ENCODE measurements at places on chromosomes 5 and 9.

DNA sequence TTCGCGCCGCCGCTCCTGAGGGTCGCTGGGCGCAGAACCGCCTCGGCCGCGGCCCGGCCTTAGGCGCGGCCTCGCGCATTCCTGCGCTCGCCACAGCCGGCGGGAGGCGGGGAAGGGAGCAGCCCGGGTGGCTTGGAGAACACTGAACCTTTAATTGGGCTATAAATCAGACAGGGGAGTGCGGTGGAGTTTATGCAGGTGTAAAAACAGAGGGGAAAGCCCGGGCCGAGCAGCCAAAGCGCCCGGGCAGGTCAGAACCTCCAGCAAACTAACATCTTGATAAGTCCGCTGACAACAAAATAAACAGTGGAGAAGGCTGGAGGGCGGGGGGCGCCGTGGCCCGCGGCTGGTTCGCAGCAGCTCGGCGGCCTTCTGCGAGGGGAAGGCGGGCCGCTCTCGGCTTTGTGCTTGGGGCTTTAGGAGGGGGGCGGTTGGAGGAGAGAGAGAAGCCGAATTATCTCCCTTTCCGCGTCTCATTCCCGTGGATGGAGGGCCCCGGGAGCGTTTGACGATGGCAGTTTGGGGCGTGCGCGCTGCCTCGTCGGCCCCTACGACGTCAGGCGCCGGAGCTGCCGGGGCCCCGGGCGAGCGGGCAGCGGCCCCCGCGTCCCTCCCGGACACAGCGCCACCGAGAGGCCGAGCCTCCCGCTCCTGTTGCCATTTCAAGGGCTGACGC lies 11.3 kb downstream of the FOXD1 start:
- DNase-seq, result no peak

DNA sequence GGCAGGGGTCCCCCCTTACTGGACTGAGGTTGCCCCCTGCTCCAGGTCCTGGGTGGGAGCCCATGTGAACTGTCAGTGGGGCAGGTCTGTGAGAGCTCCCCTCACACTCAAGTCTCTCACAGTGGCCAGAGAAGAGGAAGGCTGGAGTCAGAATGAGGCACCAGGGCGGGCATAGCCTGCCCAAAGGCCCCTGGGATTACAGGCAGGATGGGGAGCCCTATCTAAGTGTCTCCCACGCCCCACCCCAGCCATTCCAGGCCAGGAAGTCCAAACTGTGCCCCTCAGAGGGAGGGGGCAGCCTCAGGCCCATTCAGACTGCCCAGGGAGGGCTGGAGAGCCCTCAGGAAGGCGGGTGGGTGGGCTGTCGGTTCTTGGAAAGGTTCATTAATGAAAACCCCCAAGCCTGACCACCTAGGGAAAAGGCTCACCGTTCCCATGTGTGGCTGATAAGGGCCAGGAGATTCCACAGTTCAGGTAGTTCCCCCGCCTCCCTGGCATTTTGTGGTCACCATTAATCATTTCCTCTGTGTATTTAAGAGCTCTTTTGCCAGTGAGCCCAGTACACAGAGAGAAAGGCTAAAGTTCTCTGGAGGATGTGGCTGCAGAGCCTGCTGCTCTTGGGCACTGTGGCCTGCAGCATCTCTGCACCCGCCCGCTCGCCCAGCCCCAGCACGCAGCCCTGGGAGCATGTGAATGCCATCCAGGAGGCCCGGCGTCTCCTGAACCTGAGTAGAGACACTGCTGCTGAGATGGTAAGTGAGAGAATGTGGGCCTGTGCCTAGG lies at the start of gene CSF2:
Gene CSF2 (plus strand): TSS at position 559 of the 783 bp plus-strand sequence. CDS start 35 bp downstream, at position 594.
- DNase-seq, result no peak

DNA sequence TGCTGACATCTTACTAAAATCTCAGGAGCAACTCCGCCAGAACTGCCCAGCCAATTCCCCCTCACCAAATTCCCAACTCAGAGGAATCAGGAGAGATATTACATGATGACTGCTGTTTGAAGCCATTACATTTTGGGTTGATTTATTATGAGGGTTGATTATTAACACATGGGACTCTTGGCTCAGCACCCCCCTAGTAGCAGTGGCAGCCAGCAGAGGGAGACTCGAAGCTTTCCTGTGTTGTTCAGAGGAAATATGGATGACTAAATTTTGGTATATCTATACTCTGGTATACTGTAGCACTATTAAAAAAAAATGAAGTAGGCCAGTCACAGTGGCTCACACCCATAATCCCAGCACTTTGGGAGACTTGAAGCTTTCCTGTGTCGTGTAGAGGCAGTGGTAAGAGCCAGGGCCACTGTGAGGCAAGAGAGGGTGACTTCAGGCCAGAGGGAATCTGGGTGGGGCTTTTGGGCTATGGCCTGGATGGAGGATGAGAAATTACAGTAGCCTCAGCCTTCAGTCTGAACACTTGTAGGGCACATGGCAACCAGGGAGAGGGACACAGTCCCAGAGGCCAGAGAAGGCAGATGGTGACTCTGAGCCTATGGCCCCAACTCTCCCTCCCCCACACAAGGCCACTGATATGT lies 111.4 kb downstream of the LHX2 start:
- DNase-seq, result no peak

DNA sequence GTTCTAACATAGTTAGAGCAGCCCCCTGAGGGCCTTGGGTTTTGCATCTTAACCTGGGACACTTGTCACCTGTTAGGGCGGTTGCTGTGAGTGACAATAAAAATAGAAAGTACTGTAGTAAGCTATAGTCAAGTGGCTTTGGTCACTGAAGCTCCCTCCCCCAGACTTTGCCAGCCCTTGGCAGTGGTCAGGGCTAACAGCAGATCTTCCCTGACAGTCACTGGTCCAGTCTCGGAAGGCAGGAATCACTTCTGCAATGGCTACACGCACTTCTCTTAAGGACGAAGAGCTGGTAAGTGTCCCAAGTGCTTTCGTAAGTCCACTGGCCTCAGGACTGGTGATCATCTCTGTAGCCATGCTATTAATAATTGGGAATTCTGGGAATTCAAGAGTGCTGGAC lies 115.0 kb upstream of the RUSC2 start:
- no peak for DNase-seq

DNA sequence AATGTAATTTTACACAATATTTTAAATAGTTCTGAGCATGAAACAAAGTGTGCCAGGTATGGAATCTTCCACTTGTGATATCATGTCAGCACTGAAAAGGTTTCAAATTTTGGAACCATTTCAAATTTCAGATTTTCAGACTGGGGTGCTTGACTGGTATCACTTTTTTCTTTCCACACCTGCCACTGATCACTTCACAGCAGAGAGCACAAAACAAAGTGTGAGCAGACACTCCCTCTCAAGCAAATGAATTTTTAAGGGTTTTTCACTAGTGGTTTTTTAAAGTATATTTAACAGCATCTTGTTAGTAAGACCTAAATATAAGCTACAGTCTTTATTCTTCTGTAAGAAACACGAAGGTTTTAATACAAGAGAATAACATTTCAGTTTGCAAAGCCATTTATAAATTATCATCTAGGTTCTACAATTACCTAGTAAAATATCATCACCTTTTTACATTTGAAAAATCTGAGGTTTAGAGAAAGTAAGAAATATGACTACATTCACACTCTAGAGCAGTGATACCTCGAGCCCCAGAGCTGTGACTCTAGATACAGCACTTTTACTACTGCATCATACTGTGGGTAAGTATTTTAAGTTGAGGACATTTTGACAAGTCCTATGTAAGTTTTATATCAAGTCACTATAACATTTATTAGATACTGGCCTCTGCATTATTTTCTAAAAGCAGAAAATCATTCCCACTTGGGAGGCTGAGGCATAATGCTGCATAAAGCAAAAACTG lies 14.6 kb downstream of the GOLPH3 start:
- DNase-seq, result no peak

DNA sequence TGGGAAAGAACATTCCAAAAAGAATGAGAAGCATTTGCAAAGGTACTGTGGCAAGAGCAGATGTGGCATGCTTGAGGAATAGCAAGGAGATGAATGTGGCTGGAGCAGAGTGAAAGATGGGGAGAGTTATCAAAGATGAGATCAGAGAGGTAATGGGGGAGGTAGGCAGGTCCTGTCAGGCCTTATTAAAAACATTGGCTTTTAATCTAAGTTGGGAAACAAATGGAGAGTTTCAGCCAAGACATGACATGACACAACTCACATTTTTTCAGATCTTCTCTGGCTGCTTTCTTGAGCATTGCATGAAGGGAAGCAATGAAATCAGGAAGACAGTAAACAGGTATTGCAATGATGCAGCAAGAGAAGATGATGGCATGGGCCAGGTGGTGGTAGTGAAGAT lies 120.3 kb downstream of the MUSK start:
- no peak for DNase-seq

GRCh38 chr5:91146230-91146629 lies 236.9 kb downstream of the ARRDC3 start:
- DNase-seq, result no peak

DNA sequence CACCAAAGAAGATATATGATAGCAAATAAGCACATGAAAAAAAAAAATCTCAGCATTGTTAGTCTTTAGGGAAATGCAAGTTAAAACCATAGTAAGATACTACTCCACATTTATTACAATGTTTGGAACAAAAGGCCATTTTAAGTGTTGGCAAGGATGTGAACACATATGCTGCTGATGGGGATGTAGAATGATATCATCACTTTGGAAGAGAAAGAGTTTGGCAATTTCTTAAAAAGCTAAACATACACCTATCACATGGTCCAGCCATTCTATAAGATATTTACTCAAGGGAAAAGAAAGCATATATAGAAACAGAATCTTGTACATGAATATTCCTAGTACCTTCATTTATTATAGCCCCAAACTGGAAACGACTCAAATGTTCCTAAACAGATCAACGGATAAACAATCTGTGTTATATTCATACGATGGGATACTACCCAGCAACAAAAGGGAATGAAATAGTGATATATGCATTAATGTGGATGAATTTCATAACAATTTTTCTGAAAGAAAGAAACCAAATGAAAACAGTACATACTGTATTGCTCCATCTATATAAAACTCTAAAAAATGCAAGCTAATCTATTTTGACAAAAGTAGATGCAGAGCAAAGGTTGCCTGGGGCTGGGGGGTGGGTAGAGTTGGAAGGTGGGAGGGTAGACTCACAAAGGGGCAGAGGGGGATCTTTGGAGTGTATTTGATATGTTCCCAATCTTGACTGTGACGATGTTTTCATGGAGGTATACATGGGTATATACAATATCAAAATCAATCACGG lies 45.7 kb upstream of the SMAD5 start:
- DNase-seq, result no peak

GRCh38 chr5:23274171-23274570 lies 233.2 kb upstream of the PRDM9 start:
- DNase-seq, result no peak

GRCh38 chr9:131395157-131396098 lies 1.5 kb downstream of the PRRC2B start:
- peak; percentile 33 for DNase-seq

- DNase-seq, result no peak
Observed at GRCh38 chr5:76690037-76690679, 25.8 kb upstream of the F2R start.

GRCh38 chr5:54533541-54534190 lies 16.1 kb downstream of the SNX18 start:
- no peak for DNase-seq

- DNase-seq, result no peak
Observed at GRCh38 chr5:171628633-171628974, 157.0 kb upstream of the SMIM23 start.

- no peak for DNase-seq
Observed at GRCh38 chr5:109506556-109506955, 96.8 kb upstream of the PJA2 start.

DNA sequence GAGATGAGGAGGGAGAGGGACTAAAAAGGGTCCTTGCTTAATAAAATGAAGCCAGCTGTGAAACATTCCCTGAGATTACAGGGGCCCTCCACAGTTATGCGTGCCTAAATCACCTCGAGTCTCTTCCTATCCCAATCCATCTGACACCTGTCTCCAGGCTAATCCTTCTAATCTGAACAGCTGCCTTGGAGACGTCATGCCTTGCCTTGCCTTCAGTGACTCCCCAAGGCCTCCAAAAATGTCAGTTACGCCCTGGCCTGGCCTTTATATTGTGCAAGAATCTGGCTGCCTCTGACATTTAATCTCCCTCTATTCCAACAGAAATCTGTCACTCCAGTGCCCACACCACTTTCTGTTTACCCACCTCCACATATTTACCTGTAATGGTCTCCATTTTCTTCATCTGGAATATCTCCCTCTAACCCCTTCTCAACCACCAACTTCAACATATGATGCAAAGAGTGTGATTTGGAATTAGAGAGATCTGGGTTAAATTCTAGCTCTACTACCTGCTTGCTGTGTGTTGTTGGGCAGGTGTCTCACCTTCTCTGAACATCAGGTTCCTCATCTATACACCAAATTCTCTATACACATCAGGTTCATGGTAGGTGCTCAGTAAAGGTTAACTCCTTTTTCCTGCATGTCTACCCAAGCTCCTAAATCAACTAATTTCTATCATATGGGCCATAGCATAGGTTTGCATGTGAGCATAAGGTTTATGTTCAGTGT lies 57.9 kb downstream of the PTCD2 start:
- no peak for DNase-seq

DNA sequence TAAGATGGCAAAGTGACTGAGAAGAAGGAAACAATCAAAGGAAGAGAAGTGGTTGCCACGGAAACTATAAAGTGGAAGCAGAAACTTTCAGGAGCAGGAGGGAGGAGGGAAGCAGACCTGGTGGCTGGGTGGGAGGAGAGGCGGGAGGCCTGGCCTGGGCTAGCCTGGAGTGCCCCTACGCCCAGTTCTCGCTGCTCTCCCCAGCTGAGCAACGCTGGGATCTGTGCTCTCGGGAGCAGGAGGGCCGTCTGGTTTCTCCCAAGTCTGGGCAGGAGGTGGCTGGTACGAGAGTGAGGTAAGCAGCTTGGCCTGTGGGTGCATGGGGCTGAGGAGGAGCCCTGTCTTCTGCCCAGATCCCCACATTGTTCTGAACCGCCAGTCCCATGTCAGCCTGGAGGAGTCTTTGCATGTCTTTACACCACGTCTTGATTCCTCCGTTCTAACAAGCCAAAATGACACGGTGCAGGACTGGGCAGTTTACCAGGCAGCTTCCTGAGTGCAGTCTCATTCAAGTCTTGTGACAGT lies 15.0 kb upstream of the DAB2IP start:
- no peak for DNase-seq

GRCh38 chr9:120922404-120923195 lies 4.0 kb downstream of the TRAF1 start:
- DNase-seq, result no peak

DNA sequence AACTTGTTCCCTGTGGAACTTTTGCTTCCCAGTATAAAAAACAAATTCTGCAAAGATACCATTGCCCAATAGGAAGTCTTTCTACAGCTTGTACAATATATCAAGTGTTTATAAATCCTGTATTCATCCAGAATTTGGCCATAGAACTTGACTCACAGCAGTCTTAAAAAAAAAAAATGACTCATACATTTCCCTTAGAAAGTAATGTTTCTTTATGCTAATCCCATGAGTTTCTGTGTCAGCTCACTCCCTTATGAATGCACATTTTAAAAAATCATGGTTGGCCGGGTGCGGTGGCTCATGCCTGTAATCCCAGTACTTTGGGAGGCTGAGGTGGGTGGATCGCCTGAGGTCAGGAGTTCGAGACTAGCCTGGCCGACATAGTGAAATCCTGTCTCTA lies 89.3 kb upstream of the DMRT1 start:
- DNase-seq, result no peak

GRCh38 chr9:15618540-15619331 lies 65.9 kb downstream of the CCDC171 start:
- no peak for DNase-seq

- no peak for DNase-seq
Observed at GRCh38 chr9:135370411-135371375, 108.9 kb upstream of the PPP1R26 start.

- DNase-seq, result no peak
Observed at GRCh38 chr5:148687427-148687826, 33.1 kb upstream of the HTR4 start.

GRCh38 chr9:90442723-90443122 lies 199.9 kb downstream of the DIRAS2 start:
- no peak for DNase-seq

- DNase-seq, result no peak
Observed at GRCh38 chr5:117245130-117245529, 670.5 kb upstream of the SEMA6A start.

All from stimulated activated CD4-positive, alpha-beta T cell treated with anti-CD3 and anti-CD28 coated beads, TNF-alpha, amount 100 ng/mL, for 1 hour (primary cell).